ENCODE measurements at places on chromosomes 12 and 14.
A peak's percentile ranks its signal among the peaks of the same experiment; 100 is the strongest.

DNA sequence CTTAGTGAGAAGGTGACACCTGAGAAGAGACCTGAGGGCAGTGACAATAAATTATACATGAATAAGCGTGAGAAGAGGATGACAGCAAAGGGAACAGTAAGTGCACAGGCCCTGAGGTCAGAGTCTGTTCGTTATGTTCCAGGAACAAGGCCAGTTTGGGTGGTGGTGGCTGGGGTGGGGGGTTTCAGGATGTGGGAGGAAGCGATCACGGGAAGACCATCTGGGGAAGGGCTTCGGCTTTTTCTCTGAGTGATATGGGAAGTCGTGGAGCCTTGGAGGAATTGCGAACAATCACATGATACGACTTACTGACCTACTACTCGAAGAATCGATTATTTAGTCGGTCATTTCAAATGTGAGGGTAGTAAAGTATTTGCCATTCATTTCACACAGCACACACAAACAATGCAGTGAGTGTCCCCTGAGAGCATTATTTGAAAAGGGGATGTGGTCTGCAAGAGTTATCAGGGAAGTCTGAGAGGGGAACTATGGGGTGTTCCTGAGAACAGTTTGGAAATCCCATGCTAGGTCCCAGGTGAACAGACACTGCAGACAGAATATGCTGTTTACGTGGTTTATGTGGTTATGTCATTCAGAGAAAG lies 94.7 kb downstream of the SLC38A1 start:
- no peak for DNase-seq

DNA sequence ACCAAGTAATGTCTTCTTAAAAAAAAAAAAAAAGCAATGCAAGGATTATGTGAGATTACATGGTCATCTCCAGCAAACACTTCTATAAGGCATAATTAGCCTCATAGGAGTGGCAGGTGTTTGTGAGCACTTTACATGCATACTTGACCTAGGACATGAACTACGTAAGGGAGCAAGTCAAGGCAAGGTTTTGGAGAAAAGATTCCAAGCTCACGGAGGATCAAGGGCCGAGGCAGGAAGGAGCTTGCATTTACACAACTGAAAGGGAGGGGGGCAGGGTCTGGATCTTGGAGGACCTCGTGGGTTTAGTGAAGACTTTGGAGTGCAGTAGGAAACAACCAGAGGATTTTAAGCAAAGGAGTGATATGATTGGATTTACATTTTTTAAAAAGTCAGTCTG lies 112.5 kb downstream of the CCER1 start:
- no peak for DNase-seq

DNA sequence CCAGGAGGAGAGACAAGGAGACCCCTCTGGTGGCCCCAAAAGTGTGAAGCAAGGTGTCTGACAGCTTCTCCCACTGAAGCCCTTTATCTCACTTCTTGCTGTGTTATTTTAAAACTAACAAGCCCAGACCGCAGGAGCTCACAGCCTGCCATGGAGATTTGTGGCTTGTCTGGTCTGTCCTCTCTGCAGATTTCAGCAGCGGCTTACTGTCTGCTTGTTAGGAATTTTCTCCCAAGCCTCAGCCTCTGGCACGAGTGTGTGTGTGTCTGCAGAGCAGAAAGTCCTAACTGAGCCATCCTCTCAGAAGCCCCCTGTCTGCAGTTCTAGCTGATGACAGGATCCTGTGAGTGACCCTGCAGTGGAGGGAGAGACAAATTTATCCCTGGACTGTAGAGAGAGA lies 87.9 kb upstream of the HSPB8 start:
- DNase-seq: no peak

GRCh38 chr12:65823513-65824375 lies 539 bp upstream of the HMGA2 start:
- peak; percentile 2 for DNase-seq

DNA sequence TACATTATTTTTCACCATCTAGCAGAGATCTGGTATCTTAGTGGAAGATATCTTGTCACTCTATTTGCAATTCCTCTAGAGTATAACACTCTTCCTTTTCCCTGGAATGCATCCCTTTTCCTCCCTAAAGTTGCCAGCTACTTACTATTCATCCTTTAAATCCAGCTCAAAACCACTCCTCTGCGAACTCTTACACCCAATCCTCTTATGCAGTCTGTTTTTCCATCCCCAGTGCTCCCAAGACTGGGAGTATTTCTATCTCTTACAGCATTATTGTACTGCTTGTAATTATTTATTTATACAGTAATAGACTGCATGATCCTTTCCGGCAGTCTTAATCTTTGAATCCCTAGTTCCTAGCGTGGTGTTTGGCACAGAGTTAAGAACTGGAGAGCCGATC lies 2.9 kb upstream of the SRGAP1 start:
- DNase-seq: no peak

DNA sequence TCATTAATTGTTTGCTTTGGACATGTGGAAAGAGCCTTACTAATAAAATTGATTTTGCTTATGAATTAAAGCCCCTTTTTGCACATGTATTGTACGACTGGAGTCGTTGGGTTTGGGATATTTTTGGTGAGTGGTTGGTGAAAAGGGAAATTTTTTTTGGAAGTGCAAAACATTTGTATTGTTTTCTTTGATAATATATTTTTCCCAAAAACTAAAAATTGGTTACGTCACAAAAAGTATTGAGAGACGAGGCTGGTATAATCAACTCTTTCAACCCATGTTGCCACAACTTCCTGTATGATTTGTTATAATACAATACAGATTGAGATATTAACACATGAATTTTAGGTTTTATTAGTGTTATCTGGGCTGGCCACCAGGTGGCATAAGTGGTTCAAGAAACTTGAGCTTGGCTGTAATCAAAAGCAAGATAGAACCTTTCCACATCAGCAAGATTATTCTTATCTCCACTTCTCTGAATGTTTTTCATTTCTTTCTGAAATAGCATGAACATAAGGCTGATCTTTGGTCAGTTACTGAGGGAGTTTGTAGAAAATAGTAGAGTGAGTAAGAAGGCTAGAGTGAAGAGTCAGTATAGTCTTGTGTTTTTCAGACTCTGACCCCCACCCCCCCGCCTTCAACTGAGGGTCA lies 8.7 kb downstream of the NGDN start:
- DNase-seq: peak; percentile 47

- DNase-seq: no peak
These were observed 14.7 kb downstream of the SERPINA1 start for GRCh38 chr14:94373708-94374107.

DNA sequence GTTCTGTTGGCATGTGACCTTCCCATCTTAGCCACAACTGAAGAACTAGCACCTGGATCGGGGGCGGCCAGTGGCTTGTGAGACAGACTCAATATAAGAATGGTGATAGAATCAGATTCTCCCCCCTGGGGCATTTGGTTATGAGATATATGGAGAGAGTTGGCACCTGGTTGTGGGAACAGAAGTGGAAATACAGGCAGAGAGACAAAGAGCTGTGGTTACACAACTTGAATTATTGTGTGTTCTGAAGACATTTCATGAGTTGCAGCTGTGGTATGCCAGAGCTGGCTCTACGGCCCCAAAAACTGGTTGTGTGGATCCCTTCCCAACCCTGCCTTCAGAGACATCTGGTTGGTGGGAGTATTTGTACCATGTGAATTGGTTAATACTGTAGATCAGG lies 2.9 kb upstream of the MSRB3 start:
- no peak for DNase-seq

- DNase-seq: no peak
These were observed 55.2 kb downstream of the GALNT4 start for GRCh38 chr12:89469361-89469760.

- DNase-seq: no peak
These were observed 115.9 kb downstream of the FGD4 start for GRCh38 chr12:32515137-32515873.

GRCh38 chr12:53560351-53560750 lies 53.1 kb upstream of the NPFF start:
- no peak for DNase-seq

GRCh38 chr12:42010257-42010656 lies 134.4 kb downstream of the GXYLT1 start:
- no peak for DNase-seq

- peak; percentile 60 for DNase-seq
These were observed 448.5 kb downstream of the TMEM121 start for GRCh38 chr14:105974902-105975301.

DNA sequence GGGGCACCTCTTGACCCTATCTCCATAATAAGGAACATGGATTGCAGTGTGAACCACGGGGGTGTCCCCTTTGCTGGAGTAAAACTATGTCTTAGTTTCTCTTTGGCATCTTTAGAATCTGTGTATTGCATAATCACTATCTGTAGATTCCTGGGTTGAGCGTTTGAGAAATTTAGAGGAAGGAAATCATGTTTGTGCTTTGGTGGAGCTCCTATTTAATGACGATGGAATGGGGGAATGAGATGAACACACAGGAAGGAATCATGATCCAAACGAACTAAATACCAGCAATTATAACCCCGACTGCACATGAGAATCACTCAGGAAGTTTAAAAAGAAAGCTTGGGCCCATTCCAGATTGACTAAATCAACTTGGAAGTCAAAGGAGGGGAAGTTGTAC lies 1.3 kb upstream of the MYG1 start:
- DNase-seq: no peak

- DNase-seq: no peak
These were observed 358.6 kb downstream of the DUSP6 start for GRCh38 chr12:88993651-88994050.

- no peak for DNase-seq
These were observed 9.3 kb upstream of the ACOT6 start for GRCh38 chr14:73602994-73603393.

GRCh38 chr14:90788031-90788430 lies 28.2 kb downstream of the TTC7B start:
- DNase-seq: no peak

GRCh38 chr12:33439587-33440011 lies at the start of gene SYT10:
SYT10 (minus strand) TSS chr12:33439819; CDS start chr12:33439522, 297 bp downstream.
- DNase-seq: no peak

DNA sequence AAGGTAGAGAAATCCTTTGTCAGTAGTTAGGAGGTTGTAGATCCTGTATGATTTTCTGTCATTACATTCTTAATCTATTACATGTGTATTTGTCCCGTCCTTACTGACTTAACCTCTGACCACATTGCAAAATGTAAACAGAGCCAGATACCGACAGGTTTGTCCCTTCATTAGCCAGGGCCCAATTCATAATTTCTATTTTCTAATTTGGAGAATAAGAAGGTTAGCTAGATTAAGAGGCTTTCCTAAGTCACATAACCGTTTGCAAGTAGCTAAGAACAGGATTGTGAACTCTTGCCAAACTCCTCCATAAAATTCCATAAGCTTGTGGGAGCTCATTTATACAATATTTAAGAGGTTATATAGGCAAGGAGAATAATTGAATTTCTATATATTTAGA lies 352.6 kb downstream of the RAD51B start:
- no peak for DNase-seq

GRCh38 chr12:14741153-14741552 lies 44.8 kb upstream of the GUCY2C start:
- DNase-seq: no peak

DNA sequence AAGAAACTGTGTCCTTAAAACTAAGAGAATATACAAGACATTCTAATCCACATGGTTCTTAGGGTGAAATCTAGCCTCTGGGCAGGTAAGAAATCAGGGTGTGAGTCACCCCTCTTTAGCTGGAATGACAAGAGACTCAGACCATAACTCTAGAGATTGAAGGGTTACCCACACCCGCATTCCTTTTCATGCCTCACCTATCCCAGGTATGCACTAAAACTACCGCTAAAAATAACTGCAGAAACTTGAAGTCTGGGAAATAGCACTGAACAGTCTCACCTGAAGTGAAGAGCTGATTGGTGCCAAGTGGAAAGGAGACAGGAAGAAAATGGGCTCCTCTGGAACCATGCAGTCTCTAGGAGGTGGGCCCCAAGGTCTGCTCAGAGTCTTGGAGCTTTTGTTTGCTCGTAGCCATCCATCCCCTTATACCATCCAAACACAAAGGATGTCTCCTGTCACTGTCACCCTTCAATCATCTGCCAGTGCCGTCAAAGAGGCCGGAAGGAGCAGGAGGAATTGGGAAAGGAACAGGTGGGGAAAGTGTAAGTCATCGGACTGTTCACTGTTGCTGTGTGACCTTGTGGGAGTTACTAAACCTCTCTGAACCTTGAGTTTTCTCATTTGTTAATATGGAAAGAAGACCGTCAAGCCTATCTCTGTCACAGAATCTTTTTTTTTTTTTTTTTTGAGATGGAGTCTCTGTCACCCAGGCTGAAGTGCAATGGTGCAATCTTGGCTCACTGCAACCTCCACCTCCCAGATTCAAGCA lies 22.4 kb downstream of the DDX47 start:
- DNase-seq: no peak

DNA sequence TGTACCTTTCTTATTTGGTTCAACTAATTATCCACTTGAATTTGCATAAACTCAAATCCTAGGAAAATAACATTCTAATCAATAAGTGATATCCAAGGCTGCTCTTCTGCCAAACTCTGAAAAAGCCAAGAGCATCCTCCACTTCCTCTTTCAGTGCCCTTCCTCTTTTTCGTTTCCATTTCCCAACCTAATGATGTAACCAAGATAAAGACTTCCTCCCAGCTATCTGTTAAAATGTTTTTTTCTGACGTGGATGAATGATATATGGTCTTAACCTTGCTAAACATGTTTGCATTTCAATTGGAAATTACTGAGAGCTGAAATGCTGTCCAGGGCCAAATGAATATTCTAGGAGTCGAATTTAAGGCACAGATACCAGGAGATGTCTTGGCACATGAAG lies 459.5 kb upstream of the PDE3A start:
- no peak for DNase-seq

Measured in stimulated activated CD4-positive, alpha-beta T cell treated with anti-CD3 and anti-CD28 coated beads, Interleukin-12 subunit alpha, Interleukin-12 subunit beta, amount 100 ng/mL, for 4 hours (primary cell).